Activated naive CD8-positive, alpha-beta T cell treated with anti-CD3 and anti-CD28 coated beads, Interleukin-2, amount 10 ng/mL, durations not matched to agents 7 days and 5 days (primary cell): ENCODE measurements at places on chromosomes 12 and 14. TPM values are rescaled to one million over a fixed set of nuclear protein-coding genes. Genes with fewer than 3 reads are reported as not detected.

GPR84 gene
- 0.65 TPM for total RNA-seq

FBXL14 gene
- total RNA-seq, result 33.7 TPM

DNA sequence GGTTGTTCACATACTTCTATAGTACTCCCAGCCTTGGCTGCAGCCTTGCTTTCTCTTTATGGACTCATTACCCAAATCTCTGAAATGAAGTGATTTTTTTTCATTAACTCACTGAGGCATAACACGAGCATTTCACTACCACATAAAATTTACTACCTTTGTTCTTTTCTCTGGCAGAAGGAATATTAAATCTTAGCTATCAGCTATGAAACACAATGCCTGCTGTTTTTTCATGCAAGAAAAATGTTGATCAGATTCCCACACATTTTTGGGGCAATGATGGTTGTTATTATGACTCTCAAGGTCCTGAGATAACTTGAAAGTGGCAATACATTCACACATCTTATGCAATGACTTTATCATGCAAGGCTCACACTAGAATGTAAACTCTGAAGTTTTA lies 225.3 kb upstream of the ATP2B1 start:
- DNase-seq, result no peak
- H3K27ac ChIP-seq, result no peak overlapping the region
- H3K4me3 ChIP-seq, result no peak overlapping the region

- H3K36me3 ChIP-seq, result no peaks in the 10 kb centered on the region
- no peaks in the 10 kb centered on the region for H3K4me1 ChIP-seq
- peaks cover 36% of the 10 kb centered on the region for H3K27me3 ChIP-seq
- no peak overlapping the region for H3K4me3 ChIP-seq
Observed at GRCh38 chr12:128269181-128269591, 2.2 kb downstream of the TMEM132C start.

TNFAIP2 gene
- 3.0 TPM for total RNA-seq

DNA sequence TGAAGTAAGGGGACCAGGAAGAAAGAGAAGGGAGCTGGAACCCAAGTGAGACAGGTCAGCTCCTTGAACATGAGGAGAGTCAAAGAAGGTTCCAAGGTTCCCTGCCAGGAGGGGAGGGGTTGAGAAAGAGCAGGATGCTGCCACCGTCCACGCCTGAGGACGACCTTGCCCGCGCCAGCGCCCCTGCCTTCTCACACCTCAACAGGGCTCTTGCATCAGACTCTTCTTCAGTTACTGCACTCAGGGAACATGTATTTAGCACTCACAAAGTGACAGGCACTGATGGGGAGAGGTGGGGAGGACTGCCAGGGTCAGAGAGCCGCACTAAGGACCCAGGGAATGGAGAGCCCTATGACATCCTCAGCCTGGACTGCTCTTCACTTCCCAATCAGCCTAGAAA lies 102.1 kb upstream of the NUDT4 start:
- no peak for DNase-seq
- H3K36me3 ChIP-seq, result peaks cover 1% of the 10 kb centered on the region
- no peak overlapping the region for H3K27ac ChIP-seq
- no peak overlapping the region for H3K4me3 ChIP-seq
- peaks cover 2% of the 10 kb centered on the region for H3K27me3 ChIP-seq

DNA sequence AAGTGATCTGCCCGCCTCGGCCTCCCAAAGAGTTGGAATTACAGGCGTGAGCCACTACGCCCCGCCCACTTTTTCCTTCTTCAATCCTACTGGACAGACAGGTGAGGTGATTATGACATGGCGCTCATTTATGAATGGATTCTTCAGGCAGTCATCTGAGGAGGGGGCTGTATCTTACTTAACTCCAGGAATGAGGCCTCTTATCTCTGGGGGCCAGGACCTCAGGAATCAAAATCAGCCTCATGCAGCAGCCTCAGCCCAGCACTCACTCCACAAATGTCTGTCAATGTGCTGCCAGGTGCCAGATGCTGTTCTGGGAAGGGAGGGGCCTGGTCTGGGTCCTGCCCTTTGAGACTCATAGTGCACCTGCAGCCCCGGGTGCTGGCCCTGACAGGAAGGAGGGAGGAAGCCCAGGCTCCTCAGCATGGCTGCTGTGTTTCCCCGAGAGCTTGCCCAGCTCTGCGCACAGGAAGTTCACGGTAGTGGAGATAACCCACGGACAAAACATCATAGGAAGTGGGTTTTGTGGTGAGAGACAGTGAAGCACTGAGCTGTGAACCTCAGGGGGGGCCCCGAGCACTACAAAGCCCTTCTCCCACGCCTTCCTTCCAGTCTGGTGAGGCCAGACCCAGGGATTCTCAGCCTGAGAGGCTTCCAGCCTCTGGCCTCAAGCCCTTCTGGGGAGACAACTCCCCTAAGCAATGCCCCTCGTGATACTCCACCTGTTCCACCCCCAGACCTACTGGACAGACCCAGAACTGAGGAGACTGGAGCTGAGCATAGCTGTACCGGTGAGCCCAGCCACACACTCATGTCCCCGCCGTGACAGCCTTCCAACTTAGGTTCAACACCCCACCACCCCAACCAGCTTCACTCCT lies 22.3 kb downstream of the GALNT6 start:
- peaks cover 35% of the 10 kb centered on the region for H3K4me1 ChIP-seq
- peak overlapping the region; percentile 74 for H3K4me3 ChIP-seq
- peak overlapping the region; percentile 83 for H3K27ac ChIP-seq
- no peaks in the 10 kb centered on the region for H3K27me3 ChIP-seq
- peaks cover 33% of the 10 kb centered on the region for H3K36me3 ChIP-seq
- peak; percentile 82 for DNase-seq

GRCh38 chr14:94971750-94972149 lies 185.6 kb downstream of the DICER1 start:
- no peak for DNase-seq
- H3K27me3 ChIP-seq, result peaks cover 14% of the 10 kb centered on the region
- no peaks in the 10 kb centered on the region for H3K36me3 ChIP-seq
- H3K4me1 ChIP-seq, result no peaks in the 10 kb centered on the region
- no peak overlapping the region for H3K27ac ChIP-seq
